Hindlimb muscle (tissue), 1 donor: ENCODE measurements at places on chromosomes 13 and 19. TPM values are rescaled to one million over a fixed set of nuclear protein-coding genes. Genes with fewer than 3 reads are reported as not detected.
A peak's percentile ranks its signal among the peaks of the same experiment; 100 is the strongest.

CCNE1 gene
- polyA plus RNA-seq, result 21.8 TPM

FFAR3 gene
- not detected for polyA plus RNA-seq

RFPL4A gene
- 0.26 TPM for polyA plus RNA-seq

CASP14 gene
- 0.31 TPM for polyA plus RNA-seq

ZNF431 gene
- 24.4 TPM for polyA plus RNA-seq

ATP4B gene
- not detected for polyA plus RNA-seq

KLK4 gene
- polyA plus RNA-seq, result not detected

ZNF723 gene
- not detected for polyA plus RNA-seq

ZNF708 gene
- polyA plus RNA-seq, result 10.2 TPM

- DNase-seq, result no peak
Measured at GRCh38 chr19:29389495-29389894, 136.3 kb upstream of the VSTM2B start.

DNA sequence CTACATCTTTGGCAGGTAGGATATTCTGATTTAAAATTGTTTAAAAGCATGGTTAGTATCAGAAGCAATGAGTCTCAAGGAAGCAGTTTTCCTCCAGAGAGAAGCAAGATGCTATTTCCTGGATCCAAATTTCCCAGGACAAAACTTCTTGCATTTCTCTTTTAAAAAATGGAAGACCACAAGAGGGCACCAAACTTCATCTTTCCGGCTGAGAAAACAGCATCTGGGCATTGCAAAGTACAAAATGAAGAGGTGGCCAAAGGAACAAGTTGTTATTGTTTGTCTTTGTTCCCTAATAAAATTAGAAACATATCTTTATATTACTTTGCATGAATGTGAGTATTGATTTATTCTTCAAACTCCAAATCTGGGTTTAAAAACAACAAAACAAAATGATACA lies 60.0 kb upstream of the LRCH1 start:
- peak; percentile 62 for DNase-seq

GRCh38 chr19:29551774-29552173 lies 26.0 kb downstream of the VSTM2B start:
- DNase-seq, result no peak

GRCh38 chr19:3500429-3501101 lies at the start of gene DOHH:
Gene DOHH, minus strand, starts transcription at chr19:3500674. Its CDS starts 3,860 bp downstream, at chr19:3496814.
- DNase-seq, result peak; percentile 98

GRCh38 chr13:102907886-102908515 lies 62.2 kb downstream of the ERCC5 start:
- no peak for DNase-seq

DNA sequence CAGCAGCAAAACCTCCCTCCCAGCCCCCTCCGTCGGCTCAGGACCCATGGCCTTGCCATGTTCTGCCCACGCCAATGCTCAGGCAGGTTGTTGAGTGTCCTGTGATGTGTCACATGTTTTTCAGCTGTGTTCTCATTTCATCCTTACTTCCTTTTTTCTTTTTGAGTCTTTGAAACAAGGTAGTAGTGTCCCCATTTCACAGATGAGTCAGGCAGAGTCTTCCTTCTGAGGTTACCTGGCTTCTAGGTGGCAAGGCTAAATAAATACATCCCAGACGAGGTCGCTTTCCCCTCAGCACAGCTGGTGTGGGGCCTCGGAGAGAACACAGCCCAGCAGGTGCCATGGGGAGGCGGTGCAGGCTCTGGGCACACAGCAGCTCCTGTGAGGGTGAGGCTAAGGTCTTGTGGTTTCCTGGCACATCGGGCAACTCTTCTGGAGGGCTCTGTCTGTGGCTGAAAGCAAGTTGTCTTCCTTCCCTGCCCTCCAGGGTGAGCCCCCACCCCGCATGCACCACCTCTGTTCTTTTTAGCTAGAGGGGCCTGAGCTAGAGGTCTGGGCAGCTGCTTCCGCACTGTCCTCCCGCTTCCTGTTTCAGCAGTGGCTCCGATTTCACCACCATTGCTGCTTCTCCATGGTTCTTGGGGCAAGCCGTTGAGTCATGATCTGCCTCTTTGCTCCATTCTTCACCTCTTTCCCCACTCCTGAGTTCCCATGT lies 15.1 kb downstream of the PRAM1 start:
- no peak for DNase-seq

DNA sequence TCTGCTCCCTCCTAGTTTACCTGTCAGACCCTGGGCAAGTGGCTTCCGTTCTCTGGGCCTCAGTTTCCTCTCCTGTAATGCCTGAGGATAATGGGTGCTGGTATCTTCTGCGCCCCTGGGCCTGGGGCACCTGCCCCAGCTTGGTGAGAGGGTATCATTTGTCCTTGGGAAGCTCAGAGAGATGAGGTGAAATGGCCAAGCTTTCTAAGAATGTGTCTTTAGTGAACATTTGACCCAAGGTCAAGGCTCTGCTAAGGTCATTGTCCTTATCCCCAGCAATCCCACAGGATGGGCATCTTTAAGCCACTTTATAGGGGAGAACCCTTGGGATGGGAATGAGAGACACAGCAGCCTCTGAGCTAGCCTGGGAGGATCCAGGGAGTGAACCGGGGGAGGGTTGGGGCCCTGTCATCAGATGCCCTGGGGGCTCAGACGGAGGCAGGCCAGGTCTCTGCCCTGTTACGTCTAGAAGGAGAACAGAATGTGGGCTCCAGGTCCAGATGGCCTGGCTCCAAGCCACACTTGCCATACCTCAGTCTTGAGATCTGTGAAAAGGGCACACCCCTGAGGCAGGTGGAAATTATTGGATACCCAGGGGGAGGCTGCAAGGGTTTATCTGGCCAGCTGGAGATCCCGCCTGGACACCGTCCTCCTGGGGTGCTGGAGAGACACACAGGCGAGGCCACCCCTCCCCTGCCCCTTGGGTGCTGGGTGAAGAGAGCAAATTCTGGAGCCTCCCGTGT lies 1.1 kb upstream of the NFIC start:
- DNase-seq, result no peak

GRCh38 chr19:38004186-38004520 lies 97.1 kb downstream of the SIPA1L3 start:
- DNase-seq, result no peak

- DNase-seq, result peak; percentile 19
Measured at GRCh38 chr13:71219698-71220415, 647.1 kb downstream of the DACH1 start.

DNA sequence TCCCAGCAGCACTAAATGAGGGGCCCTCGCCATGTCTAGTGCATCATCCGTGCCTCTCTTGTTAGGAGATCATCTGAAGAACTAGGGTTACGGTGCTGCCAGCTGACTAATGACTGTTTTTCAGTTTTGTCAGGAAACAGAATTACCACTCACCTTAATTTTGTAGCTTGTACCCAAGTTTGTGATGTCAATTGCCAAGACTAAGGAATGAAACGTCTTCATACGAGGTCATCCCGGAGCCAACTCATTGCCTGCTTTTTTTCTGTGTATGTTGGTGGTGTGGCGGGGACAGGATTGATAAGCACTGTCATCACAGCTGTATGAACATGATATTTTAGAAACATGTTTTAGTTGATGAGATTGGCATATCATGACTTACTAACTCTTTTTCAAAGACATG lies 100.6 kb downstream of the TNFRSF19 start:
- no peak for DNase-seq

- no peak for DNase-seq
Measured at GRCh38 chr13:37621811-37622361, 23.3 kb upstream of the POSTN start.

- DNase-seq, result no peak
Measured at GRCh38 chr19:33436360-33437345, 63.1 kb downstream of the CEBPG start.

- DNase-seq, result no peak
Measured at GRCh38 chr13:112150352-112150751, 83.4 kb downstream of the SOX1 start.

DNA sequence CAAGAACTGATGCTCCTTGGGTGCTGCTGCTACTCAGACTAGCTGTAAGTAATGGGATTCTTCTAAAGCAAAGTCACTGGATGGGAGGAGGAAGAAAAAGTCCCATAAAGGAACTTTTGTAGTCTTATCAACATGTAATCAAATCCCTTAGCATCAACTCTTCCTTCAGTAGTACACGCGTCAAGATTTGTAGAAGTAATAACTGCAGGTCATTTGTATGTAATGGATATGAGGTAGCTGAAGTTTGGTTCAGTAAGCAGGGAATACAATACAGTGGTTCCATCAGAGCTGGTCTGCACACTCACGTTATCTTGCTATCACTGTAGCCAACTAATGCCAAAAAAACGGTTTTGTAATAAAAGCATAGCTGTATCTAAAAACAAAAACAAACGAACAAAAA lies 72.4 kb upstream of the ZDHHC20 start:
- DNase-seq, result no peak

DNA sequence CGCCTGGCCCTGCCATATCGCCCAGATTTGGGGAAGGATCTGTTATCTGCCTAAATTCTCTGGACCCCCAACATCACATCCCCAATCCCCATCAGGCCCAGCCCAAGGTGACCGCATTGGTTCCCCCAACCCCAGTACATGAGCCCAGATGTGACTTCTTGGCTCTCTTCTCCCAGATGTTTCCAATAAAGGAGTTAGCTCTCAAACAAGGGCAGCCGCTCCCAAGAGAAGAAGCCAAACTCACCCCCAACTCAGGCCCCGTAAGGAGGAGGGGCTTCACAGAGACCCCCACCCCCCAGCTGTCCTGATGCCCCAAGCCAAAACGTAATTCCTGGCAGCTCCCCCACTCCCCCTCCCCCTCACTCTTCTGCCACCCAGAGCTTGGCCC lies 6.9 kb downstream of the FBN3 start:
- no peak for DNase-seq

DNA sequence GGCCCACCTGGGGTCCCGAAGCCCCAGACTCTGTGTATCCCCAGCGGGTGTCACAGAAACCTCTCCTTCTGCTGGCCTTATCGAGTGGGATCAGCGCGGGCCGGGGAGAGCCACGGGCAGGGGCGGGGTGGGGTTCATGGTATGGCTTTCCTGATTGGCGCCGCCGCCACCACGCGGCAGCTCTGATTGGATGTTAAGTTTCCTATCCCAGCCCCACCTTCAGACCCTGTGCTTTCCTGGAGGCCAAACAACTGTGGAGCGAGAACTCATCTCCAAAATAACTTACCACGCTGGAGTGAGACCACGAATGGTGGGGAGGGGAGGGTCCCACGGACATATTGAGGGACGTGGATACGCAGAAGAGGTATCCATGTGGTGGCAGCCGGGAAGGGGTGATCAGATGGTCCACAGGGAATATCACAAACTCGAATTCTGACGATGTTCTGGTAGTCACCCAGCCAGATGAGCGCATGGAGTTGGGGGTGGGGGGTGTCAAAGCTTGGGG lies 1.0 kb upstream of the ICAM5 start:
- no peak for DNase-seq

DNA sequence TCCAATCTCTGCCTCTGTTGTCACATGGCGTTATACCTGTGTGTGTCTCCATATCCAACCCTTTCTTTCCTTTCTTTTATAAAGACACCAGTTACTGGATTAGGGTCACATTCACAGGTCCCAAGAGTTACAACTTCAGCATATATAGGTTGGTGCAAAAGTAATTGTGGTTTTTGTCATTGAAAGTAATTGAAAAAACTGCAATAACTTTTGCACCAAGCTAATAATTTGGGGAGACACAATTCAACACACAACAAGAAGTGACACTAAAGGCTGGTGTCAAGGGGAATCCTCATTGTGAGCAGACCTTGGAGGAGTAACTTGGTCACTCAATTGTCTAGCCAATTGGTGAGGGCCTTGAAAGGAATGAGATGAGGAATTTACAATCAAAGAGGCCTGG lies 1366.1 kb downstream of the PCDH9 start:
- DNase-seq, result no peak

DNA sequence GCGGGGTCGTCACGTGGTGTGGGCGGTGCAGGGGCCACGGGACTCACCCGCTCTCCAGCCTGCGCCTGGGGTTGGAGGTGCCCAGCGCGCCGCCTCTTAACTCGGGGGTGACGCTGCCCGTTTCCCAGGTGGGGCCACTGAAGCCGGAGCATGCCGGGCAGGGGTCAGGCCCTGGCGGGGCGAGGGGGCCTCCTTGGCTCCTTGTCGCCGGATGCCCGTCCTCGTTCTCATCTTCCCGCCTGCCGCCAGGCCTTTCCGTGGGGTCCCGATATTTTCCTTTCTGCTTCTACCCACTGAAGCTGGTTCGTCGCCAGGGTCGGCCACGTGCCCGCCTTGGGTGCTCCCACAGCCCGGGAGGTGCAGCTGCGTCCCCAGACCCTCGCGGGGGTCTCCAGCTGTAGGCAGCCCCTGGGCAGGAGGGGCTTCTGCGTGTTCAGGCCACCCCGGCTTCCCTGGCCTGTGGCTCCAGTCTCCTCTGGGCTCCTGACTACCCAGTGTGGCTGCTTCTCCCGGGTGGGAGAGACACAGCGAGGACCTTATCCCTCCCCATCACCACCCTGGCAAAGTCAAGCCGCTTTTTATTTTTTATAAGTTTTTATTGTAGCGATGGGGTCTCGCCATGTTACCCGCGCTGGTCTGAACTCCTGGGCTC lies 772 bp downstream of the FAM174C start:
- DNase-seq, result no peak

DNA sequence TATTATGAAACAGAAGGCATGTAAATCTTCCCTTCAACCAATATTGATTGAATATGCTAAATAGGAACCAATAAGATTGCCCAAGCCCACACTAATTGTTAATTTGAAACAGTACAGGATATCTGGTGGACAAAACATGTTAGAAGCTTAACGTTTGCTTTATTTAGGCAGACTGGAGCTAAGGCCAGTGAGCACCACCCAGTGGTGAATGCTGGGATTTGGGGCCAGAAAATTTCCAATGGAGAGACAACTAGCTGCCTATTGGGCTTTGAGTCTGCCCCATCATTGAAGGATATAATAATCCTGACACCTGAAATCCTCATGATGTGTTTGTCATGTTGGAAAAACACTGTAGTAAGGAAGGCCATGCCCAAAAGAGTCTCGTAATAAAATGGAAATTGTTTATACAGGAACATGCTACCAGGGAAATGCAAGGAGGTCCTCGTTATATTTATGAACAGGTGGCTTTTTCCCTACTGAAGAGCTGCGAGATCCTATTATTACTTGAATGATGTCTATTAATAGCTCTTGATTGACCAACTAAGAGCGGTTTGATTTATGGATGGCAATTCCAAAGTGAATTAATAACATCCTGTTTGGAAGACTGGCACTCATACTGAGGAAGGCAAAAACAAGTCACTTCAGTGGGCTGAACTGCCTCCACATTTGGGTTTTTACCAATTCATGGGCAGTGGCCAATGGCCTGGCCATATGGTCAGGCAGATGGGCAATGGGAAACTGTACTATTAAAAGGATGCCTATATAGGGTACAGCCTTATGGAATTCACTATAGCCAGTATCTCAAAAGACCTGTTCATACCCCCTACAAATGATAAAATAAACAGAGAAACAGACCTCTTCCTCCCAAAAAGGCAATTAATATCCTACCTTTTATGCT lies 8.7 kb downstream of the SIGLECL1 start:
- peak; percentile 36 for DNase-seq

DNA sequence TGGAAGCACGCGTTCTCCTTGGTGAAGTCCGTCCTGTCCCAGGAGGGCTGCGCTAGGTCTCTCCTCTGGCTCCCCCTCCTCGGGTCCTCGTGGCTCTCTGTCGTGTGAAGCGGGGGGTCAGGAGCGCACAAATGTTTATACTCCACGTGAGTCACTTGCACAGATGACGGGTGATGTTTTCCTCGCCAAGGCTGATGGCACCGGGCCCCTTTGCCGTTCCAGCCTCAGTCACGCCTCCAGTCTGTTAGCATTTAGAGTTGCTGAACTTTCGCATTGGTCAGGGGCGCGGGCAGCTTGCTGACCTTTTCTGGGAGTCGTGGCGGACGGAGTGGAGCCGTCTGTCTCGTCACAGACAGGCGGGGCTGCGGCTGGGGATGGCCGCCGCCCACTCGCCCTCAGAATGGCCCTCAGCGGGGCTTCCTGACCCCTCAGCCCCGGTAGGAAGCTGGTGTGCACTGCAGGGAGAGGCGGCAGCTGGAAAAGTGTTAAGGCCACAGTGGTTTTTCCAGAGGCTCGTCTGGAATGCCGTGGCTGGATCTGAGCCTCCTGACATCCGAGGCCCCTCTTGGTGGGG lies 13.7 kb downstream of the KLHL26 start:
- peak; percentile 80 for DNase-seq
